Right renal pelvis (tissue), 4 donors: ENCODE measurements at places on chromosomes 3 and 15.

- no peak for DNase-seq
Measured at GRCh38 chr3:16708285-16708684, 103.1 kb upstream of the DAZL start.

- DNase-seq, result no peak
Measured at GRCh38 chr15:78751602-78751979, 59.7 kb downstream of the ADAMTS7 start.

- no peak for DNase-seq
Measured at GRCh38 chr3:177039490-177040274, 157.6 kb downstream of the TBL1XR1 start.

DNA sequence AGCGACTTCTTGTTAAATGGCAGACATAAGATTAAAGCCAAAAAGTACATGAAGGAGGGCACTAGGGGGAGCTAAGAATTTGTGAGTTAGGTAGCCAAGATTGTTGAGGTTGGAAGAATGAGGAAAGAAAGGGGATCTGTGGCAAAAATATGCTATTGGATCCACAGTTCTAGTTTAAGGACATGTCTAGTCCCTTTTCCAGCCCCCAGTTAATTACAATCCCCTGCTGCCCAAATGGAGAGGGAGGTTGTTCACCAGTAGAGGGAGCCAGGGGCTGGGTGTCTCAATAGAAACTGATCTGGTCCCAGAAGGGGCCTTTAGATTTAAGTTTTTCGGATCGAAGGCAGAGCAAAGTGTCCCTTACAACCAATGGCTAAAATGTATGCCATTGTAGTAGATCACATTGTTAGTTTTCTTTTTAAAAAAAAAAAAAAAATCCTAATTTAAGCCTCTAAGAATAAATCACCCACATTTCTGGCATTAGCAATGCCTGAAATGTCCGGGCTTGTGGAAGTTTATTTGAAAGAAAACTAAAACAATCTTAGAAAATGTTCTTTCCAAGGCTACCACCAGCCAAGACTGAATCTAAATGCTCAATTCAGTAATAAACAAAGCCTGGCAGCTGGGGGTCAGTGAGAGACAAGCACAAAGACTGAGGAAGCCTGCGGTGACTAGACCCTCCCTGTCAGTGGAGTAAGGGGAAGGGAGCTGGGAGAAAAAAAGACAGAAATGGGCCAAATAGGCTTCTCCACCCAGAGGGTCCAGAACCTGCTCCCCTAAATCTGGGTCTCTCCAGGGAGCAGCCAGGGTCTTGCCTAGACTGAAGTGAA, 7.1 kb downstream of the COL8A1 start:
- no peak for DNase-seq

DNA sequence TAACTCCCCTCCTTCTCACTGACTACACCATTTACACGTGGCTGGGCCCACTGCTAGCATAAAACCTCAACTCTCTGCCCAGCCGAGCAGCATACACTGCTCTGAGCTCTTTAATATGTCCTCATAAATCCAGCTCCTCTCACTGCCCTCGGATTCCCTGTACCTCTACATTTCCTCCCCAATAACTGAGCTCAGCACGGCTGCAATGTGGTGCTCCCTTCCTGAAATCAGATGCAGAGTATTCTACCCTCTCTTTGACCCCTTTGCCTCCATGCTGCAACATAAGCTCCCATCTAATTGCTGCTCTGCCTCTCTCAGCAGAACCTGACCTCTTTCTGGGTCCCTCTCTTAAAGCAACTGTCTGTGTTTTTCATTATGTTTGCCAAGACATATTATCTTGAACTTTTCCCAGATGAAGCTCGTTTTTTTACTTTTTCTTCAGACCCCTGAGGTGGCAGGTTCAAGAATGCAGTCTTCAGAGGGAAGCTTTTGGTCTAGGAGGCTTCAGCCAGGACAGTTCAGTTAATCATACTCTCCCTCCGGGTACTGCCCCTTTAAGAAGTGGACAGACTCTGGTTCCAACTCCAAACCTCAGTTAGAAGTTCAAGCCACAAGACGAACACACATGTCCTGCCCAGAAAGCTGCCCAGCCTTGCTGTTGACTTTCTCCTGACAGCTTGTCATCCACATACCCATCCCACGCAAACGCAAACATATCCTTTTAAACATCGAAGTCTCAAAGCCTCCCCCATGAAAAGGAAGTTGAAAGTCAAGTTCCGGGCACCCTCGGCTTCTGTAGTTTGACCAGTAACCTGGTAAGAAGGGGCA, 81.1 kb upstream of the NEO1 start:
- DNase-seq, result no peak

GRCh38 chr3:140022066-140022770, 87.2 kb downstream of the CLSTN2 start:
- DNase-seq, result no peak

GRCh38 chr15:68149059-68149458, 56.1 kb downstream of the CALML4 start:
- no peak for DNase-seq

DNA sequence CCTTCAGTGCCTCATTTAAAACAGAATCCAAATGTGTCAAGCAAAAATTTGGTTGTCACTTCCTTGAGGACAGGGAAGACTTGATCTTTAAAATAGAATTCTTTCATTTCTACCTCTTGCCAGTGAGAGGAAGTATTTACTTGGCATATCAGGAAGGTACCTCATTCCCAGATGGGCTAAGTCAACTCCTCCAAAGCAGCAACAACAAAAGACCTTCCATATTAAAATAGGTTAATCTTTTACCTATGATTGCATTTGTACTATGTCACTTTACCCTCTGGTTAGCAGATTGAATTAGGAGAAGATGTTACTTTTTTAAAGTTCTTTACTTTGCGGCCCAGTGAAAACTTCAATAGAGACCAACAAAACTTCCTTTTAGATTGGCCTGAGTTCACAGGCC, 462.1 kb upstream of the ADAMTS9 start:
- no peak for DNase-seq

GRCh38 chr15:98241032-98241554, 280.6 kb downstream of the ARRDC4 start:
- DNase-seq, result no peak

GRCh38 chr3:42984701-42985100, 5.6 kb downstream of the GASK1A start:
- no peak for DNase-seq

- DNase-seq, result no peak
Measured at GRCh38 chr3:194488055-194488742, 1.4 kb upstream of the ATP13A3 start.

DNA sequence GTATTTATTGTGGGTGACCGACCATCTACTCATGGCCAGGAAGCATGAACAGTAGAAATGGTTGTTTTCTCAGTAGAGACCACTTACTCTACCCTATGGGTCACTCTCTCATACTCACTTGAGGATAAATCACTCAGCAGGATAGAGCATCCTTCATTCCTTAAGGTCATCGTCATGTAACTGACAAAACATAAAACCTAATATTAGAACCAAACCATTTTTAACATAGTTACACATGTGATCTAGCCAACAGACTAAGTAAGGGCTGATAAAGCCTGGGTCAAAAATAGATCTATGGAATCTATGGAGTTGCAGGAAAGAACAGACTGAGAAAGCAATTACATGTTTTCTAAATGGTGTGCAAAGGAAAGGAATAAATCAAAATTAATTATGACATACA, 769.1 kb downstream of the NTRK3 start:
- no peak for DNase-seq

DNA sequence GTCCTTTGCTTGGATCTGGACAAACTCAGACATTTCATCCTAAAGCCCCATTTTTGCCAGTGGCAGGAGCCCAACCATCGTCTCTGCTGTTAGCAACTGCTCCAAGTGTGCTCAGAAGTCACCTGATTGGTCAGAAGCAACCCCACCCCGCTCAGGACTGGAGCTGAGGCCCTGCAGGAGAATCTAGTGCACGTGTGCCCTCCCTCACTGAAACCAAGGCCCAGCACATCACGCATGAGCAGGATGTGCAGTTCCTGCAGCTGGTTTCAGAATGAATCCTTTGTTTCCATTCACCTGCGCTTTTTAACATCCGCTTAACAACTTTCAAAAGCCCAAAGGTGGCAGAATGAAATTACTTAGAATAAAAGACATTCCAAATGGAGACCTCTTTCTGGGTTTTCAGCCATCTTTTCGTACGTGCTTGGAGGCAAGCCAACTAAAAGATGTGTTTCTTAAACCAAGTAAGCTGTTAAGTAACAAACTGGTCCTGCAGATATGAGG, 81.2 kb downstream of the SRGAP3 start:
- no peak for DNase-seq

GRCh38 chr15:48406266-48406891, 75.2 kb downstream of the DUT start:
- DNase-seq, result no peak

GRCh38 chr3:4306091-4306490, 2.9 kb downstream of the SETMAR start:
- no peak for DNase-seq

GRCh38 chr3:63673111-63673510, 20.6 kb downstream of the SNTN start:
- DNase-seq, result no peak

DNA sequence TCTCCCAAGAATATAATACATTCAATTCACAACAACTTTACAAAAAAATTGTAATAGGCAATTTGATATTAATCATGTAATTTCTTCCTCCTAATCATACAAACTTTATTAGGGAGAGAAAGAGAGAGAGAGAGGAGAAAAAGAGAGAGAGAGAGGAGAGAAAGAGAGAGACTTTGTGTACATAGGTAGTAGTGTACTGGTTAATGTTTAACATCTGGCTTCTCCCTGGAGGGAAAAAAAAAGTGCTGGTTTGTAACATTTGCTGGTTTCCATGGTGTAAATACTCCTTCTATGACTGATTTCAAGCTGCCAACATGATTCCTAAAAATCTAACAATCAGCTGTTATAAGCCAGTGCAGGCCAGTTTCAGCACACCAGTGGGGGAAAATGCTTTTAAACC, 98.0 kb upstream of the ARHGEF26 start:
- peak; percentile 20 for DNase-seq

DNA sequence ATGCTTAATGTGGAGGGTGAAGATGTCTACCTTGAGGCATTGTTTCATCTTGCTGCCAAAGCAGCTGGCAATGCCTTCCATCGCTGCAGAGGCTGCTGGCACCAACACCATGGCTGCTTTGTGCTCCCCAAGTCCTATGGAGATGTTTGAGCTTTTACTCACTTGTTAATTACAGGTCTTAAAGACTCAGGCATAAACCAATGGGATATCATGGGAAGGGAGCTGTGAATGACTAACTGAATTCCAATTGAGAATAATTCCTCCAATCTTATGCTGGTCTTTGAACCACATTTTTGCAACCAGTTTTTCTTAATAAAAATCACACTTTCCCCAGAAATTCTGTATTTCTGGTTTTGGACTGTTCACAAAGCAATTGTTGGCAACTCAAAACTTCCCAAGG, 762.0 kb downstream of the GBE1 start:
- DNase-seq, result no peak
